ENCODE measurements at places on chromosomes 3 and 15.

GRCh38 chr3:42769477-42770131 is 3.4 kb downstream of the CCDC13 start:
- DNase-seq = no peak

- DNase-seq = no peak
Measured at GRCh38 chr3:155778462-155778861, 27.6 kb downstream of the C3orf33 start.

- DNase-seq = no peak
Measured at GRCh38 chr3:59246719-59247401, 197.0 kb upstream of the CFAP20DC start.

DNA sequence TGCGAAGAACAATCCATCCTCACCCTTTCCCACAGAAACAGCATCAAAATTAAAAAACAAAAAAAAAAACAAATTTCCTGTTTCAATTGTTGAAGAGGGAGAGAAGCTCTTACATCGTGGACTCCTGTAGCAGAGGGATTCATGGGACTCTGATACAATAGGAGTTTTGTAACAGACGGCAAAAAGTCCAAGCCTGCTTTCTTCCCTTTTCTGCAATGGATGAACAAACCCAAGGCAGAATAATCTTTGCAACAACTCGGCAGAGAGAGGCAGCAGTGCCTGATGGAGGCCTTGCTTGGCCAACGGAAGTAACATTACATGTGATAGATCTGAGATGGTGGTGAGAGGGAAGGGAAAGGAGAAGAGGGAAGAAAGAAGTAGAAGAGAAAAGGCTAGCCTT is 26.9 kb downstream of the CCR4 start:
- DNase-seq = no peak

DNA sequence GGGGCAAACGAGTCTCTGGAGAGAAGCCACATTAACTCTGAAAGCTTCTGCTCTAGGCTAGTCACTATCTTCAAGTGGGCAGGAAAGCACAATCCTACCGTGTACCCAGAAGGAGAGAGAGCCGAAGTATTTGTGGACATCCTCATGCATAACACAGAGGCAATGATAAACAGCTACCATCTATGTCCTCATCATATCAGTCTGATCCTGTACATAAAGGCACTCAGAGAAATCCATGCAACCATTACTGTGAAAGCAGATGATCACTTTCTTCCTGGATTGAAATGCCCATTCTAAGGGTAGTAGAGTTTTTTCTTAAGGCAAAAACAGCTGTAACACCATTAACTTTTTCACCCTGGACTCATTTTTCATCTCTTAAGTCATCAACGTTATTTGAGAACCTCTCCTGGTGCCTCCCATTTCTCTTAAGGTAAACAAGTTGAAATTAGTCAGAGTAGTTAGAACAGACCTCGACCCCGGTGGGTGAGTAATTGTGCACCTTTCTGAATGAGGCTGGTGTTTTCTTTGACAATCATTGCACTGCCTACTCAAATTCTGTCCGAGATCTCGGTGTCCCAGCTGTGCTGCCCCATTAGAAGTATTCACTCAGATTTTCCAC is 327.4 kb downstream of the SHQ1 start:
- DNase-seq = no peak

GRCh38 chr15:92709110-92709790 is 53.7 kb upstream of the FAM174B start:
- DNase-seq = no peak

DNA sequence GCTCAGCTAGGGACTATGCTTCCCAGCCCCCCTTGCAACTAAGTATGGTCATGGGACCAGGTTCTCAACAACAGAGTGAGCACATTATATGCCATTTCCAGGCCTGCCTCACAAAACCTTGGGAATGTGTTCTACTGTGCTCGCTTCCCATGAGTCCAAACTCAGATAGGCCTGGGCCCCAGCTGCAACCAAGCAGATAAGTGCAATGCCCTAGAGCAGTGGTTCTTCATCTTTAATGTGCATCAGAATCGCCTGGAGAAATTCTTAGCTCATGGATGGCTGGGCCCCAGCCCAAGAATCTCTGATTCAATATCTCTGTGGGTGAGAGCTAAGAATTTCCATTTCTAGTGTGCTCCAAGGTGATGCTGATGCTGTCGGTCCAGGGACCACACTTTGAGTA is 27.5 kb upstream of the TBC1D21 start:
- no peak for DNase-seq

- DNase-seq = no peak
Measured at GRCh38 chr3:57968501-57968900, 39.7 kb upstream of the FLNB start.

GRCh38 chr3:183491923-183492848 is 63.3 kb downstream of the KLHL6 start:
- DNase-seq = no peak

DNA sequence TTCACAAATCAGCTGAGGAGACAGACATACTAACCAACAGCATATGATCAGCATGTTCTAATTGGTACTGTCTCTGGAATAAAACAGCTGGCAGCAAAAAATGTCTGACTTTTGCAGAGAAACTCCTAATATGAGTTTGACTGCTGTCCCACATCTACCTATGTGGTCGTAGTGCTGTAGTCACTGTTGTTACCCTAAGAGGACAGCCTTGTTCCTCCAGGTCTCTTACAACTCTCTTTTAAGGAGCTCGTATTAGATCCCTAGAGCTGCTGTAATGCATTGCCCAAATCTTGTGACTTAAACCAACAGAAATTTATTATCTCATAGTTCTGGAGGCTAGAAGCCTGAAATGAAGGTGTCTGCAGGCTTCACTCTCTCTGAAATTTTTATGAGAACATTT is 92.1 kb downstream of the TGFBR2 start:
- no peak for DNase-seq

Data from stimulated activated CD4-positive, alpha-beta T cell treated with anti-CD3 and anti-CD28 coated beads, Interleukin-1b, Interleukin-23, amount 100 ng/mL, for 1 hour (primary cell).